ENCODE measurements at places on chromosomes 16 and 17.

- DNase-seq, result no peak
Measured at GRCh38 chr17:17929655-17930380, 42.4 kb downstream of the TOM1L2 start.

- no peak for DNase-seq
Measured at GRCh38 chr17:21215935-21216334, 2.0 kb upstream of the TMEM11 start.

DNA sequence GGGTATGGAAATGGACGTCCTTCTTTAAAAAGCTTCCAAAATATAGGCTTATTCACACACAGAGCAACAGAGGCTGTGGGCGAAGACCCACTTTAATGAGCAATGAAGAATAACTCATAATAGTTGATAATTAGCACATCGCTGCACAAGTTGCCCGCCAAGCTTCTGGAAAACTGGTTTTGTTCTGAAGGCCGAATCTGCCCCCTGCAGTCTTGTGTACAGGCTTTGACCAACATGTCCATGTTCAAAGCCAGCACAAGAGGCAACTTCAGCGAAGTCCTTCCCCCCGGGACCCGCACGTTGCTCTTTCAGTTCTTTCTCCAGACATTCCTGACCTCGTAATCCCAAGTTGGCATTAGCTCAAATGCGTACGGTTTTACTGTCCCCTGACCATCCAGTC lies 73.3 kb downstream of the IRX5 start:
- DNase-seq, result no peak

- no peak for DNase-seq
Measured at GRCh38 chr17:1032391-1032790, 35.5 kb downstream of the TIMM22 start.

DNA sequence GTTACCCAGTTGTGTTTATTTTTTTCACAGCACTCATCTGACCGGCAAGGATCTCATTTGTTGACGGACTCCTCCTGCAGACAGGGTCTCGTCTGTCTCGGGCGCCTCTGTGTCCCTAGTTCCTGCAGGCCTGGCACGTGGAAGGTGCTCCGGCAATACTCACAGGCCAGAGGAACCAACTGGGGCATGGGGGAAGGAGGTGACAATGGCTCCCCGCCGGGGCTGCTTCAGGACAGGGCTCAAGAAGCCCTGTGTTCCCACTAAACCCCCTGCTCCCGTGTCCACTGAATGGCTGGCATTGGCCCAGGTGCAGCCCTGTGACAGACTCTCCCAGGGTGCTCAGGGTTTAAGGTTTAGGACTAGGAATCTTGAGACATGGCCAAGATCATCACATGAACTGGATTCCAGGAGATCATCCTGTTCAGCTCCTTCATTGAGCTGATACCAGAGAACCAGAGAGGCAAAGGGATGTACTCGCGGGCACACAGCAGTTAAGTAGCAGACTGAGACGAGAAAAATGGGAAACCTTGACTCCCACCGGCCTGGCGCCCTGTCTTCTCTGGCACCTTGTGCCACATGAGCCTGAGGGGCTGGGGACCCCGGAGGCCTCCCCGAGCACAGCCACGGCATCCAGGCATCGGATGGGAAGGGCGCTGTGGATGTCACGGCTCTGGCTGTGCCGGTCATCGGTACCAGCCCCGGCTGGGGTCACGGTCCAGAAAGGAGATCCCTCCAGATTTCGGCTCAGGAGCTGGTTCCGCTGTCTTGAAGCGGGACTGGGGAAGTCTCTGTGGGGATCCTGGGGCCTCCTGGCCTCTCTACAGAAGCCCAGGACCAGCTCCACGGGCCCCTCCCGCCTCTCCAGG lies 29.0 kb downstream of the TIMM22 start:
- DNase-seq, result no peak

GRCh38 chr16:10428433-10429168 lies 42.7 kb downstream of the ATF7IP2 start:
- no peak for DNase-seq

GRCh38 chr16:73886426-73886825 lies 410.2 kb upstream of the PSMD7 start:
- DNase-seq, result no peak

DNA sequence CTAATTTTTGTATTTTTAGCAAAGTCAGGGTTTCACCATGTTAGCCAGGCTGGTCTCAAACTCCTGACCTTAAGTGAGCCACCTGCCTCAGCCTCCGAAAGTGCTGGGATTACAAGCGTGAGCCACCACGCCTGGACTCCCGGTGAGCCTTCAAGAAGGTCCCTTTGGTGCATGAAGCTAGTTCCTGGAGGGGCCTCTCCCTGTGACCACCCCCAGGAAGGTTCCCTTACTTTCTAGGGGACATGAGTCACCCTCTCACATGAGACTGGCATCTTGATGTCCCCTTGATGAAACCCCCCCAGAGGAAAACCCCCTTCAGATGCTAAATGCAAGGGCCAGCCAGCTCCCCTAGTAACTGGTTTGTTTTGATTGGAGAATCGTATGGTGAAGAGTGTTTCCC lies 12.8 kb downstream of the CARHSP1 start:
- no peak for DNase-seq

- no peak for DNase-seq
Measured at GRCh38 chr16:67364600-67365235, 28.6 kb downstream of the TPPP3 start.

- DNase-seq, result peak; percentile 25
Measured at GRCh38 chr16:16052916-16053315, 103.5 kb downstream of the ABCC1 start.

DNA sequence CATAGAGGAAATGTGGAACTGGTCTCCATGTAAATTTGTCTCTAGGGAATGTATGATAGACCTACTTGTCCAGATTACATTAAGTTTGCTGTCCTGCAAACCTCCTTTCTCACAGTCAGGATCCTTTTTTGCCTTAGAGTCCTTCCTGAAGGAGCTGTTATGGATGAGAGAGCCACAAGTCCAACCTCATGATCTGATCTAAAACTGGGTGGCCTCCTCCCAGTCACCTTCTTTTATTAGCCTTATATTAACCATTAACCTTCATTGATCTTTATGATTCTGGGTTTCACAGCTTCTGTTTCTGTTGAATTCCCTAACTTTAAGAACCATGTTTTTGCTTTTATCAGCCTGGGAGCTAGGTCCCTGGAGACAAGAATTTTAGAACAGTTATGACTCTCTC lies 64.1 kb downstream of the NEUROD2 start:
- DNase-seq, result no peak

DNA sequence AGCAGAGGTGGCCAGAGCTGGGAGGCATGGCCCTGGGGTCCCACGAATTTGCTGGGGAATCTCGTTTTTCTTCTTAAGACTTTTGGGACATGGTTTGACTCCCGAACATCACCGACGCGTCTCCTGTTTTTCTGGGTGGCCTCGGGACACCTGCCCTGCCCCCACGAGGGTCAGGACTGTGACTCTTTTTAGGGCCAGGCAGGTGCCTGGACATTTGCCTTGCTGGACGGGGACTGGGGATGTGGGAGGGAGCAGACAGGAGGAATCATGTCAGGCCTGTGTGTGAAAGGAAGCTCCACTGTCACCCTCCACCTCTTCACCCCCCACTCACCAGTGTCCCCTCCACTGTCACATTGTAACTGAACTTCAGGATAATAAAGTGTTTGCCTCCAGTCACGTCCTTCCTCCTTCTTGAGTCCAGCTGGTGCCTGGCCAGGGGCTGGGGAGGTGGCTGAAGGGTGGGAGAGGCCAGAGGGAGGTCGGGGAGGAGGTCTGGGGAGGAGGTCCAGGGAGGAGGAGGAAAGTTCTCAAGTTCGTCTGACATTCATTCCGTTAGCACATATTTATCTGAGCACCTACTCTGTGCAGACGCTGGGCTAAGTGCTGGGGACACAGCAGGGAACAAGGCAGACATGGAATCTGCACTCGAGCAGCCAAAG lies 2.3 kb downstream of the CSF3 start:
- no peak for DNase-seq

- no peak for DNase-seq
Measured at GRCh38 chr16:58027161-58027915, 1.8 kb downstream of the MMP15 start.

- no peak for DNase-seq
Measured at GRCh38 chr16:8717469-8717868, 43.1 kb downstream of the ABAT start.

- DNase-seq, result no peak
Measured at GRCh38 chr16:12558641-12559040, 245.0 kb downstream of the CPPED1 start.

GRCh38 chr16:82626791-82627261 lies at the start of gene CDH13:
Gene CDH13, plus strand, starts transcription at chr16:82626969.
- DNase-seq, result peak; percentile 76

- DNase-seq, result peak; percentile 83
Measured at GRCh38 chr17:47719411-47720152, 13.5 kb upstream of the TBX21 start.

DNA sequence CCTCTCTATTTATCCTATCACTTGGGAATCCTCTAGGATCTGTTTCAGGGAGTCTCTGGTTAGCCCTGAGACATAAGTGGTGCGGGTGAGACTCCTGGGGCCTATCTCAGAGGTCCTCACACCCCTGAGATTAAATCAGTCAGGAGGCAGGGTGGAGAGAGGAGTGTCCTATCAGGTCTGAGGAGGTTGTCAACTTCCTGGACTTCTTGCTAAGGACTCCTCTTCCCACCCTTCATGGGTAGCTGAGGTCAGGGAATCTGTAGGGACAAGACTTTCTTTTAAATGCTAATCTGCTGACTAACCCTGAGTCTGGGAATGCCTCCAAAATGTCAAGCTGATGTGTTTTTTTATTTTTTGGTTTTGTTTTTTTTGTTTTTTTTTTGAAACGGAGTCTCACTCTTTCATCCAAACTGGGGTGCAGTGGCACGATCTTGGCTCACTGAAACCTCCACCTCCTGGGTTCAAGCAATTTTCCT lies 6.6 kb upstream of the ARMC5 start:
- peak; percentile 94 for DNase-seq

DNA sequence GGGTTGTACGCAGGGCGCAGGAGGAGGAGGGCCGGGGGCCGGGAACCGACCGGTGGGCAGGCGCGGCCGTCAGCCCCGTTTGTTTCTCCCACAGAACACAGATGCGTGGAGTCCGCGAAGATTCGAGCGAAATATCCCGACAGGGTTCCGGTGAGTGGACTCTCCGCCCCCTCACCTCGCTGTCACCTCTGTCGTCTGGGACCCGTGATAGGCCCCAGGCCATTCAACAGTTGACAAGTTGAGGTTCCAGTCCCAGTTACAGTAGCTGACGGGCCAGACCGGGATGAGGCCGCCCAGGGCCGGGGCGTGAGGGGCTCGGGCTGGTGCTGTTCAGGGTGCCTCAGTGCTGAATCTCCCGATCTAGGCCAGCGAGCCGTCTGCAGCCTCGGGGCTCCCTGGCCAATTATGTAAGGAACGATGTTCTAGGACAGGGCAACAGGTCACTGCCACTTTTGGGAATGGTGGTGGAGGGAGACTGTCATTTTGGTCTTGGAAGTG lies 628 bp downstream of the GABARAPL2 start:
- DNase-seq, result no peak

GRCh38 chr17:19553036-19553435 lies 19.4 kb downstream of the SLC47A1 start:
- no peak for DNase-seq

DNA sequence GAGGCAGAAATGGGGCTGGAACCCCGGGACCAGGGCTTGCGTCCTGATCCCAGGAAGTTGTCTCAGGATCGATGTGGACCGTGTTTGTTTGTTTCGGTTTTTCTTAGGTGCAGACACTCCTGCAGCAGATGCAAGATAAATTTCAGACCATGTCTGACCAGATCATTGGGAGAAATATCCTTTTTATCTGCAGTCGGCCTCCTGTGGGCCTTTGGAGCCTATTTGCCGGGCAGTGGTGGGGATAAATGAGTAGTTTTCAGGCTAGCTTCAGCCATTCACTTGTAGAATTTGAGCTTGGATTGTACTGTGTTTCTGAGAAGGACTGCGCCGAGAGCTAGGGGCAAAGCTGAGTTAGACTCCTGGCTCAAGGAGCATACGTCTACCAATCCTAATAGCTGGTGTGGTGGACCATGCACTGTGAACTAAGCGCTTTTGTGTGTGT lies 816 bp downstream of the HSBP1 start:
- no peak for DNase-seq

GRCh38 chr17:31916491-31917064 lies 15.1 kb upstream of the UTP6 start:
- no peak for DNase-seq

GRCh38 chr16:10752843-10753523 lies 9.3 kb downstream of the NUBP1 start:
- DNase-seq, result no peak

- no peak for DNase-seq
Measured at GRCh38 chr16:8293413-8293812, 296.9 kb downstream of the TMEM114 start.

DNA sequence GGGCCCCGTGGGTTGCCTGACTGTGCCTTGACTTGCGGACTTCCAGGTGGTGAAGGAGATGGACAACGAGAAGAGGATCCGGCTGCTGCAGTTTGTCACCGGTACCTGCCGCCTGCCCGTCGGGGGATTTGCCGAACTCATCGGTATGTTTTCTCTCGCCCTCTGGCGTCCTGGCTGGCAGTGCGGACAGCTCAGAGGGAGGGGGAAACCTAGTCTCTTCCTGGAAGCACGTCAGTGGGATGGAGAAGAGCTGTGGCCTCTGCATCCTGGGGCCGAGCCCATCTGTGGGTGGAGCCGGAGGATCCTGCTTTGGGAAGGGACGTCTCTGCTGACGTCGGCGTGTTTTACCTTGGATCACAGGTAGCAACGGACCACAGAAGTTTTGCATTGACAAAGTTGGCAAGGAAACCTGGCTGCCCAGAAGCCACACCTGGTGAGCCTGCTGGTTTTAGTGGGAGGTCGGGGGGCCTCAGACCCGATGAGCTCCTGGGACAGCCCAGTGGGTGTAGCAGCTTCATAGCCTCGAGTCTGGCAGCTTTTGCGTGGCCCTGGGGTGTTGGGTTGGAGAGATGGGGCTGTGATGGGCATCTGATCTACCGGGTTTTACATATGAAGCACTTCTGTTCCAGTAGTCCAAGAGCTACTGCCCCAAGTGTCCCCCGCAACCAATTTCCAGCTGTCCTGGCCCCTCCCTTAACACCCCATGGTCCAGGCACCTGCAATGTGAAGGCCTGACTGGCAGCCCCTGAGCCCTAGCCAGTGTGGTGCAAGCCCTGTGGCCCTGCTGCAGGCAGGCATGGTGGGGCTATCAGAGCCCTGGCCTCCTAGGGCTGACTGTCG lies 11.9 kb upstream of the CLEC18A start:
- DNase-seq, result no peak

DNA sequence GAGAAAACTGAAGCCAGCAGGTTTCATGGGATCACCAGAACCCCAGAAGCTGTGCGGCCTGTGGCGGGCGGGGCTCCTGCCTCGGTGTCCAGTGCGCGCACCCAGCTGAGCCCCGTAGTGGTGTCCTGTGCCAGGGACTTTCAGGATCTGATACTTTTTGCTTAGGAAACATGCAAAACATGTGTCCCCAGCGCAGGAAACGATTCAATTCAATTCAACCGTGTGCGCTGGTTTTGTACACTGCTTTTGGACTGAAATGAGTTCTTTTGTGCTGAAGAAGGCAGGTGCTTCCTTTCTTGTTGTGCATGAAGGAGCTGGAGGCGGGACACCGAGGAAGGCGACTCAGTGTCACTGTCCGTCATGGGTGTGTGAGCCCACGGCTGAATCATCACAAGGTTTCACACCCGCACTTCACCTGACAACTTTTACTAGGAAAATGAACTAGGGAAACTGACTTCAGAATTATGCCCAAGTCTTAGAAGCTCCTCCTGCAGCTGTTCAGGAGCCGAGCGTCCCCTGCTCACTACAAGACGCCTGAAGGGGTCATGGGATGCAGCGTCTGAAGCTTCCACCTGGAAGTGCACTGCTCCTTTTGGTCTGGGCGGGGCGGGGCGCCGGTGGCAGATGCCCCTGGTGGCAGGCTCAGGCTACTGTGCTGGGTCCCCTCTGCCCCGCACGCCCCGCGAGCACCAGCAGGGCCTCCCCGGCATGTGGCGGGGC lies 31.4 kb upstream of the ZNF750 start:
- no peak for DNase-seq
